Thymus (tissue), 14 donors: ENCODE measurements at places on chromosomes 16 and 17.

DNA sequence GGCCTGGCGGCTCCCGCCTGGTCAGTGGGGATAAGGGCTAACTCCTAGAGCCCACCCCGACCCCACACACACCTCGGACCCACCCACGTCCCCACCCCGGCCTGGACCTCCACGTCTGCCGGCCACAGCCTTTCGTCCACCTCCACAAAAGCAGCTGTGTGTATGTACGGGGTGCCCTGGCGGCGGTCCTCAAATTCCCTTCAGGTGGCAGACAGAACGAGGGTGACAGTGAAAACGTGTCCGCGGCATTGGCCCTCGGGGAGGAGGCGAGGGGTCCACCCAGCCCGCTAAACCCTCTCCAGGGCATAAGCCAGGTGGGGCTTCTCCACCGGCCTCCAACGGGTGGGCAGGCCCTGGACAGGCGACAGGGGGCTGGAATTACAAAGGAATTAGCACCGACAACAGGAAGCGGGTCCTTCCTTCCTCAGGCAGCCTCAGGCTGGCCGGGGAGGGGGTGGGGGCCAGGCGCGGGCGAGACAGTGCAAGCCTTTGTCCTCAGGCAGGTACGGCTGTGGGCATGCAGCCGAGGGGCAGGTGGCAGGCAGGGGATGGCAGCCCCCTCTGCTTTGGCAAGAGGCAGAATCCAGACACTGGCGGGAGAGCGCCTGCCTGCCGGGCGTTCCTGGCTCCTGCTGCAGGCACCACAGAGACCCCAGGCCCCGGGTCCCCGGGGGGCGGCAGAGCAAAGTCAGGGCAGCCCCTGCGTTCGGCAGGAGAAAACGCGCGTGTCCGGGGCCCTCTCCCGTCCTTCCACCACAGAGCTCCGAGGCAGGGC is 12.3 kb upstream of the PITPNA start:
- no peak for DNase-seq

DNA sequence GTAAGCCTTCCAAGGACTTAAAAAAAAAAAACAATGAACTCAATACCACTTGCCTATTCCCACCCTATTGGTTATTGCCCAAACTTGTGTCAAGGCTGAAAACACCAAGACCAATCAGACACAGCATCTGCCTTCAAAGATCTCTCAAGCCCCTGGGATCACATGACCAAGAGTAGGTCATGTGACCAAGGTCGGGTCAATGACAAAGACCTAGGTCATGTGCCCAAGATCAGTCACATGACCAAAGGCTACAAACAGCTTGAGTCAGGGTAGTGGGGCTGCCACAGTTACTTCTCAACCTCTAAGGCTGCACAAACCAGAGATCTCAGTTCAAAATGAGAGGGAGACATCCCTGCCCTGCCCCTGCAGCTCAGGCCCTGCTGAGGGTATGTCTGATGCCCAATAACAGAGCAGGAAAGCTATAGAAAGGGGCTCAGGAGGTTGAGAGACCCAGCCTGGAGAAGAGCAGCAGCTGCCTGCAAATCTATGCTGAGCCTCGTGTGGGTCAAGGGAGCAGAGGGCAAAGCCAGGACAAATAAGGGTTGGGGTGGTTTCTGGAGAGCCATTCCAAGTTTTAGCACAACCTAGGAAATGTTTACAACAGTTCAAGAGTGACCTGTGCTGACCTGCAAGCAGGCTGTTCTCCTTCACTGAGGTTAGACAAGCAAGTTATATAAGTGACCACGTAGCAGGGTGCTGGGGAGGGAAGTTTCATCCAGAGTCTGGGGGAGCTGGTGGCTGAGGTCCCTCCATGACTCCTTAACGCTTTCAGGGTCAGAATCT is 48.8 kb downstream of the PIMREG start:
- DNase-seq, result no peak

DNA sequence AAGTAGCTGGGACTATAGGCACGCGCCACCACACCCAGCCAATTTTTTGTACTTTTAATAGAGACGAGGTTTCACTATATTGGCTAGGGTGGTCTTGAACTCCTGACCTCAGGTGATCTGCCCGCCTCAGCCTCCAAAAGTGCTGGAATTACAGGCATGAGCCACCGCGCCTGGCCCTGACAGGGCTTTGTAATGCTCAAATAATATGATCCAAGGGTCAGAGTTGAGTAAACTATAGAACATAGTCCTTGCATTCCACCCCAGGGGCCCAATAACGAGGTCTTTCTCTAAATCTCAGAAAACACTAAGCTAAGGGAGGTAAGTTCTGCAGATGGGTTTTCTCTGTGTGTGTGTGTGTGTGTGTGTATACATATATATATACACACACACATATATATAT is 5.8 kb upstream of the MEOX1 start:
- no peak for DNase-seq

GRCh38 chr16:81514041-81514559 is 69.5 kb downstream of the CMIP start:
- DNase-seq, result no peak

- no peak for DNase-seq
Measured at GRCh38 chr17:80277751-80278671, 17.4 kb downstream of the RNF213 start.

GRCh38 chr17:69547947-69548346 is 133.4 kb downstream of the MAP2K6 start:
- DNase-seq, result no peak

- DNase-seq, result no peak
Measured at GRCh38 chr17:45353043-45353442, 36.2 kb upstream of the MAP3K14 start.

DNA sequence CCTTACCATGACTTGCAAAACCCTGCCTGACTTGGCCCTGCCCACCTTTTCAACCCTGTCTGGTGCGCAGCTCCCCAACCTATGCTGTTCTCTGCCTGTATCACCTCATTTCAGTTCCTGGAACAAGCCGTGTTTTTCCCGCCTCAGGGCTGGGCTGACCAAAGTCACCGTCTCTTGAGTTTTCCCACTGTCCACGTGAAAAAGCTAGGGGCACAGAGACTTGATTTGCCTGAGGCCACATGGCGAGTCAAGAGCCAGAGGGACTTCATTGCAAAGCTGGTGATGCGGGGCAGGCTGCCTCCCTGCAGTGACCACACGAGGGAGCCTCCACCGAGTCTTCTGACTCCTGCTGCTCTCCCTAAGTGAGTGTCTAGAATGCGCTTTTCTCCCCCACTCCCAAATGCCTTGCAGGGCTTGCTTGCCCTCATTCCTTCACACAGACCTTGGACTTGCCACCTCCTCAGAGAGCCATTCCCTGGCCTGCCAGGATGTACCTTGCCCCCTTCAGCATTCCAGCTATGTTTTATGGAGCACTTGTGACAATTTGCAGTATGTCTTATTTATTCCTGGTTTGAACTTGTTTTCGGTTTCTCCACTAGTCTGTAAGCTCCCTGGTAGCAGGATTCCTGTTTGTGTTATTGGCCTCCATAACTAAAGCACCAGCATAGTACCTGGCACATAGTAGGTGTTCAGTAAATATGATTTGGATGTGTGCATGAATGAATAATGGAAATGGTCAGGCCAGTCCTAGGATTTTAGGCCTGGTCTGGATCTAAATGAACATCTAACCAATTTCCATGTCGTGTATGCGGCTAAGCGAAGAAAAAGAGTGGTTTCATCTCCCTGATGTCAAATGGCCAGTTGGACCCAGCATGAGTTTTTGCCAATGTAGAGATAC is 252.3 kb downstream of the SNX29 start:
- DNase-seq, result peak; percentile 19

GRCh38 chr17:65293584-65294180 is 156.5 kb downstream of the RGS9 start:
- no peak for DNase-seq

GRCh38 chr16:88355389-88356123 is 27.2 kb upstream of the ZNF469 start:
- no peak for DNase-seq

DNA sequence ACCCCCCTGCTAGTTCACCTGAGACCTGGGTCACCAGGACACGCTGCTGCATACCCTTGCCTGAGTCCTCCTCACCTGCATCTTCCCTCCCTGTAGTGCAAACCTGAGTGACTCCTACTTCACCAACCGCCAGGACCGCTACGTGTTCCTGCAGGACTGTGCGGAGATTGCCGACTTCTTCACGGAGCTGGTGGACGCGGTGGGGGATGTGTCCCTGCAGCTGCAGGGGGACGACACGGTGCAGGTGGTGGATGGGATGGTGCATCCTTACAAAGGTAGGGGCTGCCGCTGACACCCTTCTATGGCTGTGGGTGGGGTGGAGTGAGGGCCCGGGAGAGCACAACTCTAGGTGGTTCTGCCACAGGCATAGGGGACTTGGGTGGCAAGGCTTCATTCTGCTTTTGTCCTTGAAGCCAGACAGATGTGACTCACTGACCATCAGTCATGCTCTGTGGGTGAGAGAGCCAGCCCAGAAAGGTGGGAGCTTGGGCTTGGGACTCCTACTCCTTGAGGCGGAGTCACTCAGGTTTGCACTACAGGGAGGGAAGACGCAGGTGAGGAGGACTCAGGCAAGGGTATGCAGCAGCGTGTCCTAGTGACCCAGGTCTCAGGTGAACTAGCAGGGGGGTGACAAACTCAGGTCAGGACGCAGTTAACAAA is 22.3 kb downstream of the PGS1 start:
- DNase-seq, result no peak

GRCh38 chr16:17357307-17358062 is 113.3 kb downstream of the XYLT1 start:
- no peak for DNase-seq
